Ammon's horn (tissue), 1 donor: ENCODE measurements at places on chromosomes 2 and 18.

GRCh38 chr2:118046634-118047210 is 32.9 kb upstream of the CCDC93 start:
- peak; percentile 58 for DNase-seq

- DNase-seq, result peak; percentile 79
Observed at GRCh38 chr18:42614619-42615293, 500.7 kb downstream of the RIT2 start.

GRCh38 chr2:145186303-145186702 is 666.4 kb upstream of the ZEB2 start:
- DNase-seq, result no peak

DNA sequence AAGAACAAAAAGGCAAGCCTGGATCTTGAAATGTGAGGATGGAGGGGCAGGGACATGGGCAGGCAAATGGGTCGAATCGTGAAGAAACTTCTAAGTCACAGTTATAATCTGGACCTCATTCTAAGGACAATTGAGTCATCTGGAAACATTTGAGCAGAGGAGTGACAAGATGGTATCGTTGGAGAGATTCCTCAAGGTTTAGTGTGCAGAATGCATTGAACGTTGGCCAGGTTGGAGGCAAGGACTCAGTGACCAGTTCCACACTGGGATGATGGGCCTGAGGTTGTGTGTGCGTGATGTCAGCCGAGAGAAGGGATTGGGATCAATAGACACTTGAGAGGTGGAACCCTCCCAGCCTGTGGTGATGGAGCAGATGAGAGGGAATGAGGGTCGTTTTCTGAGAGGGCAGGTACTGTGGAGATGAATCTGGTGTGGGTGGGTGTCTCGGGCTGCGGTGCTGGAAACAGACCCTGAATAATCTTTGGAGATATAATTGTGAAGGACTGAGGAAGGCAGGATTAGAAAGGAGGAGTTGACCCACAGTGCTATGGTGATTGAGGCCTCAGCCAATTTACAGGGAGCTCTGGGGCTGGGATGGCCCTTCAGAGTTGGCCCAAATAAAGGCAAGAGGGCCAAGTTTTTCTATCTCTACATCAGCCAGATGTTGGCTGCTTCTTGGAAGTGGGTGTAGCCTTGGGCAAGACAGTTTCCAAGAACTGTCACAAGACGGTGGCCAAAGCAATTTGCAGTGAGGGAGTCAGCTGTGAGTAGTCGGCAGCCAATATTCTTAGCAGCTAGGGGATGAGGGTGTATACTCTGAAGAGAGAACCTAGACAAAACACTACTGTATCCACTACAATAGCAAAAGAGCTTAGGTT is 5.8 kb upstream of the ZNF532 start:
- DNase-seq, result no peak

DNA sequence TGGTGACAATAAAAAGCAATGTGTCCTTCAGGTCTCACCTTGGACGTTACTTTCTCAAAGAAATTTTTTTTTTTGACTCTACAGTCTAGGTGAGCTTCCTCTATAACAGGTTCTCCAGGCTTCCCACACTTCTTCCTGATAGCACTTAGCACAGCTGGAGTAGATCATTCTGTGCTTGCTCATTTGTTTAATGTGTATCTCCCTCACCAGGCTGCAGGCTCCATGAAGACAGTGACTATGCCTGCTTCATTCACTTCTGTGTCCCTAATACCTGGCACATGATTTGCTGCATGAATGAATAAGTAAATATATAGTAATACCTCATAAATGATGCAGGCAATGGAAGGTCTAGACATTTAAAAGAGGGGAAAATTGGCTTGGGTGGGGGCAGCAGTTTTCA is 109.9 kb upstream of the CD302 start:
- no peak for DNase-seq

DNA sequence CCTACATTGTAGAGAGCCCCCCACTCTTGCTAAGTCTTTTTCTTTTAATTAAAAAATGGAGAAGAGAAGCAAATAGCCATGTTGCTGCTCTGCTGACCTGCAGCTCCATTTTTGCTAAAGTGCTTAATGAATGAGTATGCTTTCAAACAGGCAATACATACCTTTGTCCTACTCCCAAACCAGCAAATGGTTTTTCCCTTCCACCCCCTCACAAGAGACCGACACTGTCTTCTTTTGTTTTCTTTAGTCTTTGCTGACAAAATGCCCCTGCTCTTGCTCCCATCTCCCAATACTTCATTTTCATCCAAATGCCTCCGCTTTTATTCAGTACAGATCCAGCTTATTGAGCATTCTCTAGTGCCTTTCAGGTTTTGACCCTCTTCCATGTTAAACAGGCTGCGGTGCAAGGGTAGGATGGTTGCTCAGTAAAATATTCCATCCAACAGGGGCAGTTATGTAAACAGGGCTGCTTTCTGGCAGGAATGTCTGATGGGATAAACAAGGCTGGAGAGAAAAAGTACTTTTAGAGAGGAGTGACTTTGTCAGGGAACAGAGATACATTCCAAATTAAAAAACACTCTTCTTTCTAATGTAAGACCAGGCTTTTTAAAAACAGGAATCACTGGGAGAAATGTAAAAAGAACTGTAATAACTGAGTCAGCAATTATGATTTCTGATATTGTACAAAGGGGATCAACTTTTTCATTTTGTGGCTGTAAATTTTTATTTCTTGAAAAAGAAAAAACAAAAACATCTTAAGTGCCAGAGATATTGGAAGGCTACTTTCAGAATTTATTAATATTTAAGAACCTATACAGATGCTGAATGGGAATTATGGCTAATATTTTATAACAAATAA is 136.8 kb downstream of the MEP1B start:
- DNase-seq, result peak; percentile 45

DNA sequence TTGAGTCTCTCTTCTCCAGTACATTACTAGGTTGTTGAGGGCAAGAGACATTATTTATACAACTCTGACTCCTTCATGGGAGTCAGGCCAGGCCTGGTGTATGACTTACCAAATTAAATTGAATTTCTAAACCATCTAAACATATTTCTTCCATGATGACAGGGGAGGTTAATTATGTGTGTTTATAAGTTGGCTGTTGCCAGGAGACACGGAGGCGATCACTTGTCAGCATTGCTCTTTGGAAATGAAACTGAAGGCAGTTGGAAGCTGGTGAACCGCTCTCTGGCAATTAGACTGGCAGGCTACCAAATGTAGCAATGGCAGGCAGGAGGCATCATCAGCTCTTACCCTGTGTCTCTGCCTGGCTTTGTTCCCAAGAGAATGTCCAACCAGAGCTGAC is 241.4 kb downstream of the KCNS3 start:
- peak; percentile 43 for DNase-seq

GRCh38 chr2:196544906-196545433 is 94.5 kb upstream of the CCDC150 start:
- DNase-seq, result no peak

GRCh38 chr2:240857039-240858008 is 11.3 kb upstream of the AGXT start:
- no peak for DNase-seq

DNA sequence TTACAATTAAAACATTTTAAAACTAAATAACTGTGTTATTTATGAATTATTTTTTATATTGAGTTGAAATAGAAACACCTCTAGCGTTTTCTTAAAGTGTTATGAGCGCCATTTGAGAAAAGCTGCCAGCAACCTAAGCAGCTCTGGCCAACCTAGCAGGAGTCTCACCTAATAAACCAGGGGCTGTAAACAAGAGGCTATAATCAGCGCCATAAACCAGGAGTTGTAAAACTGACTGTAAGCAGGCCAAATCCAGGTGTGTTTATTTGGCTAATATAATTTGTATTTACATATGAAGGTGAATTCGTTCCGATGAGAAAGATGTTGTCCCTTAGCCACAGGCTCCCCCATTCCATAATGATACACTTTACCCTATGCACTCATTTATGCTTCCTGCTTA is 34.7 kb downstream of the LRRTM1 start:
- no peak for DNase-seq

- DNase-seq, result no peak
Observed at GRCh38 chr2:58081000-58081399, 34.4 kb downstream of the VRK2 start.

DNA sequence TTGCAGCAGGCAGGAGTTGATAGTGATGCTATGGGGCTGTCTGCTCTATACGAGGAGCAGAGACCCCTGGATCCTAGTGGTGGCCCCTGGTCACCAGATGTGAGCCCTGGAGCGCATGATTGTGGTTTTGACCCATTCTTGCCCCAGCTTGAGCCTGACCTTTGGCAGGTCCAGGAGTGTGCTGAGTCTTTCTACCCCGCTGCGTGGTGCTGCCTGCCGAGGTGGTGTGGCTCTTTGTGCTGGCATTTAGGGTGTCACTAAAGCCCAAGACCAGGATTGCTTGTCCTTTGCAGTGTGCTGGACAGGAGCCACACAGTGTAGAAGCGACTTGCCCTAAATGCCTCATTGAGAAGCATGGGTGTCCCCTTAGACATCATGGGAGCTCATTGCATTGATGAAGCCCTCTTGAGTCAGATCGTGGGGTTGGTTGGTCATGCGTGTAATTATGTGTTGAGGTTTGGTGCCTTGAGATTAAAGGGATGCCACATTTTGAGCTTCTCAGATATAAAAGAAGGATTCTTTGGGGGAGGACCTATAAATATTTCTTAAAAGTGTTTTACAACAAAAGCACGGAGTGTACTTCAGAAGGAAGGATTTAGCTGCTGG is 88.3 kb downstream of the AGAP1 start:
- no peak for DNase-seq

DNA sequence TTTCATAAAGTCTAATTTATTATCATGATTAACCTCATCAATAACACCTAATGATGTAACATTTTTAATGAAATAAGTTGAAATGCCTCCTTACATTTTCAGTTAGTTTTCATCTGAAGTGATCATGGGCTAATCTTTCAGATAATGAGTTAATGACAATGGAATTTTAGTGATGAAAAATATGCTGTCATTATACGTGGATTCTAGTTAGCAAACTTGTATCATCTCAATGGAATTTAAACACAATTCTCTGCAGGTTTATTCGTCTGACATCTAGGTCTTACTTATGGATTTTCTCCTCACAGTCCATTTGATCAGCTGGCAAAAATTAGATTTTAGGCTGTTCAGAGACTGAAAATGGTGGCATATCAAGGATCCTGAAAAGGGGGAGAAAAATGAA is 885.0 kb downstream of the SLC4A3 start:
- DNase-seq, result no peak

DNA sequence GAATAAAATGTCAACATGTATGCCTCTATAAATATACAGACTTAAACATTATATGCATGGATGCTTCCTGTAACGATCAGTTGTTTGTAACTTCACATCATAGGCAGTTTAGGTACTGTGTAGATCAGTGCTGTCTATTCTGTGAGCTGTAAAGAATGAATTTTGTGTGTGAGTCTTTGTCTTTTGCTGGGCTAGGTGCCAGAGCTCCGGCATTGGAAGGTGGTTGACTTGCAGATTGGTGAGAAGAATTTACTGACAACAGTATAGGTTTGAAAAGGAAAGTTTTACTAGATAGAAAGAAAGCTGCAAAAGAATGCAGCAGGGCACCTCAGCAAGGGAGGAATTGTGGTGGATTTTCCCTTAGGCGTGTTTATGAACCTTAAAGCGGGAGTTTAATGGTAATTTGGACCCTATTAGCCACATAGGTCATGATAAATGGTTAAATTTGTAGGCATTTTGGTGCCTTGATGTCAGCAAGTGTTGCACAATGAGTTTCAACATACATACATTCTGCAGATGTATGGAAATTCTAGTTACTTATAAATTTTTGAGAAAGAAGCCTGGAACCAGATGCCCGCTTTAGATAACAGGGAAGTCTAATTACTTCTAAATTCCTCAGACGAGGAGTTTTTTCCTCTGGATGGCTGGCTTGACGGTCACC is 6.7 kb upstream of the QPCT start:
- no peak for DNase-seq

DNA sequence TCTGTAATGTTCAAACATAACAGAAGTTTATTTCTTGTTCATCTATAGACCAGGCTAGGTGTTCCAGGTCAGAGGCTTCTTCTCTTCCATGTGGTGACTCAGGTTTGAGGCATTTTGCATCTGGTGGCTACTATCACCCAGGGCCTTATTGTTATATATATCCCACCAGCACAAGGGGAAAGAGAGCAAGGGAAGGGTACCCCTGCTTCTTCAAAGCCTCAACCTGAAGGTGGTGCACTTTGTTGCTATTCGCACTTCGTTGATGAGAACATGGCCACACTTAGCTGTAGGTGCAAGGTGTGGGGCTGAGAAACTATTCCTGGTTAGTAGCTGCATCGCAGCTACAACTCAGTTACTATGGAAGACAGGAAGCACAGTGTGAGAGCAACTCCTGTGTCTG is 27.4 kb upstream of the SLC3A1 start:
- no peak for DNase-seq

- no peak for DNase-seq
Observed at GRCh38 chr2:60832621-60833020, 48.8 kb upstream of the REL start.

GRCh38 chr2:194491409-194492115 is 1165.5 kb upstream of the SLC39A10 start:
- DNase-seq, result no peak

- DNase-seq, result no peak
Observed at GRCh38 chr2:73975731-73976130, 9.0 kb upstream of the TET3 start.

GRCh38 chr2:205040323-205040722 is 495.0 kb downstream of the PARD3B start:
- no peak for DNase-seq

GRCh38 chr2:11325961-11326676 is 18.3 kb downstream of the ROCK2 start:
- DNase-seq, result no peak

DNA sequence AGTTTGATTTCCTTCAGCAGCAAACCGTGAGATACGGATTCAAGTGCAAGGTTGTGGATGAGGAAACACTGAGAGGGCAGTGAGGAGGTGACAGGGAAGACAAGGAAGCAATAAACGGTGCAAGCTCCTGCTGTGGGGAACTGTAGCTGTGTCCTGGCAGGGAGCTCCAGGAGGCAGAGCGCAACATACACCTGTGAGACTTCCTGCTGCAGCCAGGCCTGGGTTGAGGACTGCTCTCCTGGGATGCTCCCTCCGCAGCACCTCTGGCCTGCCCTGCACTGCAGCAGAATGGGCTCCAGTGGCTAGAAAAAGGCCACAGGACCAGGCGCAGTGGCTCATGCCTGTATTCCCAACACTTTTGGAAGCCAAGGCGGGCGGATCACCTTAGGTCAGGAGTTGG is 85.5 kb downstream of the MRO start:
- no peak for DNase-seq

DNA sequence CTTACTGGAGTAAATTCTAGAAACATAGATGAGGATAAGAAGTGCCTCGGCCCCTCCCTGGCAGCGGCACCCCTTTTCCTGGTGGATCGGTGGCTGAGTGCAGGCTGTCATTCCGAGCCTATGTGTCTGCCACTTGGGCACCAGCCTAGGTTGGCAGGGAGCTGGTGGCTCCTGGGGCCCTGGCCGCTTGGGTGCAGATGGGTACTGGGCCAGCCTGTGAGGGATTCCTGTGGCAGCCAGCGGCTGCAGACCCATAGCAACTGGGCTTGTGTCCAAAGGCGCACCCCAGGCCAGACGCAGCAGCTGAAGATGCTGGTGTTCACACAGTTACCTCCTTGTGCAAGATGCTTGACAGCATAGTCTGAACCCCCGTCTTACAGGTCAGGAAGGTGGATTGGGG is 2.8 kb downstream of the SNORC start:
- peak; percentile 76 for DNase-seq

GRCh38 chr2:38948995-38949394 is 59.3 kb downstream of the ARHGEF33 start:
- no peak for DNase-seq
